ENCODE measurements at places on chromosomes 6 and 20.
A peak's percentile ranks its signal among the peaks of the same experiment; 100 is the strongest.

DNA sequence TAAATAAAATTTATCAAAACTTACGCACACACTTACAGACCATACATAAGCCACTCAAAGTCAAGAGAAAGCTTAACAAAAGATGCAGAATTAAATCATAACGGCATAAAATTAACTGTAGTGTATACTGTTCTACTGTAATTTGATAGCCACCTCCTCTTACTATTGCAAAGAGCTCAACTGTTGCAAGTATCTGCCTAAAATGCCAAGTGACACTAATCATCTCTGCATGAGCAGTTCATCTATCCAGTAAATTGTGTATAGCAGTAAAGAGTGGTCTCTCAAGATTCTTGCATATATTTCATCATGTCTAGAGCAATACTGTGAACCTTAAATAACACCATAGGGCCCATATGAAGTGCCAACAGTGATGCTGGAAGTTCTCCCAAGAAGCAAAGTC, 12.3 kb downstream of the OR2H2 start:
- DNase-seq, result no peak

- DNase-seq, result peak; percentile 90
Measured at GRCh38 chr6:114941078-114941477, 598.3 kb upstream of the HS3ST5 start.

- DNase-seq, result no peak
Measured at GRCh38 chr6:113599444-113599843, 257.7 kb upstream of the MARCKS start.

- DNase-seq, result no peak
Measured at GRCh38 chr6:5302220-5302946, 41.1 kb downstream of the FARS2 start.

GRCh38 chr20:59428006-59428405, 127.6 kb downstream of the EDN3 start:
- DNase-seq, result no peak

- DNase-seq, result no peak
Measured at GRCh38 chr6:32790306-32790705, 26.5 kb downstream of the HLA-DOB start.

GRCh38 chr6:39426073-39426456, 103.6 kb upstream of the KCNK16 start:
- DNase-seq, result no peak

GRCh38 chr6:132512342-132512637, 626 bp downstream of the STX7 start:
- DNase-seq, result no peak

DNA sequence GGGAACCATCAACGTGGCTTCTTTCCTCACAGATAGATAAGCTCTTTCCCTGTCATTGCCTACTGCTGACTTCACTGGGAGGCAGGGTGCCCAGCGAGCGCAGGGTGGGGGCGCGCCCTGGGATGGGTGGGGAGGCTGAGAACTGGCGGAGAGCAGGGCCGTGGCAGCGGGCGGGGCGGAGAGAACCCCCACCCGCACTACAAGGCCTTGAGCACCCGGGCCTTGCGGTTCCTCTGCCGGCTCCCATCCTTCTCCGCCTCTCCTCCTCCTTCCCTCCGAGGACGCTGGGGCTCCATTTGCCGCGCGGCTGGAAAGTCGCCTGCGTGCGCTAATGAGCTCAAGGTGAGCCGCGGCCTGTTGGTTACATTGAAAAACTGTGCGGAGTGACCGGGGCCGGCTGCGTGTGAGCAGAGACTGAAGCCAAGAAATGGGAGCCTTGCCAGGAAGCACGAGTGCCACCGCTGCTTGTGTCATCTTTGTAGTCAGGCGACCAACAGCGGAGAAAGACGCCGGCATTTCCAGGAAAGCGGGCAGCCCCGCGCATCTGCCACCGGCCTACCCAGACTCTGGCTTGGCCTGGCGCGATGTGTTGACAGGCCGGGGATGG, 963.5 kb upstream of the SLC35B3 start:
- DNase-seq, result no peak

DNA sequence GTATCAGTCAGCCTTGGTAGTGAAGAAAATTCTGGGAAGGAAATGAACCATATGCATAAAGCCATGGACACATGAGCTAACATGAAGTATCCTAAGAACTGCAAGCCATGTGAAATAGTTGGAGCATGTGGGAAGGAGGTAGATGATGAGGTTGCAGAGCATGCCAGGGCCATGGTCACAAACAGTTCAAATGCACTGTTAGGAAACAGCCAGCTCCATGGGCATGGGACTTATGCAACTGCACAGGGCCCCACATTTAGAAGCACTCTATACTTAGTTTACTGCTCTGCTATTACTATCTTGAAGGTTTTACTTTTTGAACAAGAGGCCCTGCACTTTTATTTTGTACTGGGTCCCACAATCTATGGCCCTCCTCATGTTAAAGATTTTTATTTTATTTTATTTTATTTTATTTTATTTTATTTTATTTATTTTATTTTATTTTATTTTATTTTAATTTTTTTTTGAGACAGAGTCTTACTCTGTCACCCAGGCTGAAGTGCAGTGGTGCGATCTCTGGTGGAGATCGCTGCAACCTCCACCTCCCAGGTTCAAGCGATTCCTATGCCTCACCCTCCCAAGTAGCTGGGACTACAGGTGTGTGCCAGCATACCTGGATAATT, 169.1 kb downstream of the IBTK start:
- DNase-seq, result no peak

GRCh38 chr6:43836507-43837240, 66.7 kb downstream of the VEGFA start:
- DNase-seq, result no peak

DNA sequence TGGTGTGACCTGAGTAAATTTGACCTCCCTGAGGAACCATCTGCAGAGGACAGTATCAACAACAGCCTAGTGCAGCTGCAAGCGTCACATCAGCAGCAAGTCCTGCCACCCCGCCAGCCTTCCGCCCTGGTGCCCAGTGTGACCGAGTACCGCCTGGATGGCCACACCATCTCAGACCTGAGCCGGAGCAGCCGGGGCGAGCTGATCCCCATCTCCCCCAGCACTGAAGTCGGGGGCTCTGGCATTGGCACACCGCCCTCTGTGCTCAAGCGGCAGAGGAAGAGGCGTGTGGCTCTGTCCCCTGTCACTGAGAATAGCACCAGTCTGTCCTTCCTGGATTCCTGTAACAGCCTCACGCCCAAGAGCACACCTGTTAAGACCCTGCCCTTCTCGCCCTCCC, 24.3 kb downstream of the GTSF1L start:
- no peak for DNase-seq

GRCh38 chr6:149492798-149493343, 8.1 kb upstream of the ZC3H12D start:
- DNase-seq, result no peak

- no peak for DNase-seq
Measured at GRCh38 chr20:48189181-48189580, 403.9 kb upstream of the SULF2 start.

- no peak for DNase-seq
Measured at GRCh38 chr20:2894221-2894620, 20.9 kb downstream of the PTPRA start.

GRCh38 chr20:62143957-62144825, 622 bp downstream of the SS18L1 start:
- DNase-seq, result no peak

DNA sequence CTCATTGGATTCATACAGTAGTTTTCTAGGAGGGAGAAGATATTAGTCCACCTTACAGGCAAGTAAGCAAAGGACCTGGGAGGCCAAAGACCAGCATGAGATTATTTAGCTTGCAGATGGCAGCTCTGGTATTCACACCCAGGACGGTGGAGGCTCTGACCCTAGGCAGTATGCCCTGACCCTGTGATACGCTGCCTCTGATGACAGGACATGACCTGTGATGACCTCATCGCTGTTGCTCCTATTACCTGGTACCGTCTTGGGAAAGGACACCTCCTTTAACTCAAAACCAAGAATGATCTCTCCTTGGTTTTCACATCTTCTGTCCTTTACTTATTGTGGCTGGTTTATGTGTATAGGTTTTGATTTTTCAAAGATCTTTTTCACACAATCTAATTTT, 298.6 kb downstream of the CLIC5 start:
- DNase-seq, result no peak

DNA sequence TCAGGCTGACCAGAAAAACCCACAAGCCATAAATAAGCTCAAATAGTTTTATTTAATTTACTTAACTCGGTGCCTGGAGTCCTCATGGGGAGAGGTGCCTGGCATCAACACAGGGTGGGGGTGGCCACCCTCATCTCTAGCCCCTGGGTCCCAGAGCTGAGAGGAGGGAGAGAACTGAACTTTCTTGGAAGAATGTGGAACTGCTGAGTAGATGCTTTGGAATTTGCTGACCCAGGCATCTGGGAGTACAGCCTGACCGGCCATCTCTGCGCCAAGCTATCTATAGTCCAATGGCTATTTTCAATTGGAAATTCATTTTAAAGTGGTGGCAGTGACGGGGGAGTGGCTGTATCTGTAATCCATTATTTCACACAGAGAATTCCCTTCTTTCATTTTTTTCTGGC, 104.8 kb downstream of the CDH26 start:
- no peak for DNase-seq

- no peak for DNase-seq
Measured at GRCh38 chr6:162973151-162973872, 245.5 kb downstream of the PACRG start.

- no peak for DNase-seq
Measured at GRCh38 chr20:49906101-49906604, 9.2 kb downstream of the SPATA2 start.

- no peak for DNase-seq
Measured at GRCh38 chr20:37983286-37983685, 50.0 kb downstream of the TTI1 start.

- DNase-seq, result no peak
Measured at GRCh38 chr6:160917572-160917971, 74.0 kb upstream of the MAP3K4 start.

DNA sequence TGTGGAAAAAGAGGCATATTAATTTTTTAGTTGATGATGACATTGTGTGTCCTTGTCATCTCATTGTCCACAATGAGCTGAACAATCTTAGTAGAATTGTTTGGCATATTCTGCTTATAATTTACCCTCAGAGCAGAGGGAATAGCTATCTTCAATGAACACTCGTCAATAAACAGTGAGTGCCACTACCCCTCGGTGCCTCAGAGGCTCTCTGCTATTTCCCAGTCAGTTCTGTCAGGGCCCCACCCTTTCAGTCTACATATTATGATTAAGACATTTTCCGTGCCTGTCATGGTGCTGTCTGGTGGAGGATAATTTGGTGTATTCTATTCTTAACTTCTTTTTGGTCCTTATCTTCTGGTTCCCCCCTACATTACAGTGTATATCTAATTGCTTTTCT, 31.2 kb downstream of the NUS1 start:
- no peak for DNase-seq

GRCh38 chr20:10537850-10538480, 102.9 kb downstream of the SLX4IP start:
- no peak for DNase-seq

- DNase-seq, result no peak
Measured at GRCh38 chr6:54980511-54981275, 134.1 kb downstream of the FAM83B start.

DNA sequence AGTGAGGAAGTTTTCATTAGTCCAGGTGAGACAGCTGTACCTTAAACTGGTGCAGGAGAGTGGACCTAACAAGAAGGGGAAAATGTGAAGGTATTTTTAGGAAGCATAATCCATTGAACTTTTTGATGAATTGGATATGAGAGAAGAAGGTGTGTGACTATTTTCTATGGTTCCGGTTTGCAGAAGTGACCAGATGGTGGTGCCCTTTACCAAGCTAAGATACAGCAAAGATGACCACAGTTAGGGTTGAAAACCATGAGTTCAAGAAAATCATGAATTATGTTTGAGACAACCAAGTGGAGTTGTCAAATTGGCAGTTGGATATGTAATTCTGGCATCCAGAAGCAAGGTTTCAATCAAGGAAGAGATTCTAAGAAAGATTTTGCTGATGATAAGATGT, 61.9 kb upstream of the NRSN1 start:
- DNase-seq, result peak; percentile 8

- no peak for DNase-seq
Measured at GRCh38 chr20:21229163-21229562, 74.0 kb upstream of the XRN2 start.

DNA sequence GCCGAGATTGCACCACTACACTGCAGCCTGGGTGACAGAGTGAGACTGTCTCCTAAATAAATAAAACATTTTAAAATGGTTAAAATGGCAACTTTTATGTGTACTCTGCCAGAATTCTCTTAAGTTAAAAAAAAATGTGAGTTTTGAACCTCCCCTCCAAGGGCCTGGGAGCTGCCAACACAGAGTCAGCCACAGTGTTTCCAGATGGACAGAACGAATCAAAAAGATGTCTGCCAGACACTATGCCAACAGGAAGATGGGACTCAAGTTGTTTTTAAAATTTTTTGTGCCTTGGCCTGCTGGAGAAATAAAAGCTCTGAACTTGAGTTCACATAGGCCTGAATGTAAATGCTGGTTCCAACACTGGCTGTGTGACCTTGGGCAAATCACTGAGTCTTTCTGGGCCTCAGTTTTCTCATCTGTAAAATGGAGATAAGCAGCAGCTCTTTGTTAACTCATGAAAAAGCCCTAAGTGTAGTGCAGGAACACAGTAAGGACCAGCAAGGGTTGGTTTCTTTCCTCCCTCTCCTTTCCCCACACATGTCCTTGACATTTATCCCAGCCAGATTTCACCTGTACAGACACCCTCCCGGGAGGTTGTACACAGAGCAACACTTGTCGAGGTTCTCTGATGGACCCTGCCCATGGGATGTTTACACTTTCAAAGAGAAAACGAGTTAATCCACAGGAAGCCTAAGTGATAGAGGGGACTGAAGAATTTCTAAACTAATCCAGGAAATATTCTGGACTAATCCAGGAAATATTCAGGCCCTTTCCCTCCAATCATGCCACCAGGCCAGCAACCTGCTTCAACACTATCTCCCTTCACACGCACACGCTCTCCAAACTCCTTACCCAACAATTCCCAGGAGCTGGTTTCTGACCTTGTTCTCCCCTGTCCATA, 35.0 kb downstream of the MRPL14 start:
- no peak for DNase-seq

DNA sequence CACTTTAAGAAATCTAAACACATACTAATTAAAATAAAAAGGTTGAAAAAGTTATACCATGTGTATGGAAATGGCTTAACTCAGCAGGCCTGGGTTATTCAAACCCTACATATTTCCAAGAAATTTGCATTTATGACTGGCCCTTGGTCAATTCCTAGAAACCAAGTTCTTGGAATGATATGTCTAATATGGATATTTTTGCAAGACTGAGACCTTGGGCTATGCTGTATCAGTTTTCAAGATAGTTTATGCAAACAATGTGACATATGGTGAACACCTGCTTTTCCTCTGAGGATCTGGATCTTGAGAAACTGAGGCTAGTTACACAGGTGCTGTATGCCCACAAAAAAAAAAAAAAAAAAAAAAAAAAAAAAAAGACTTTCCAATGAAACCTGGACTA, 536.9 kb upstream of the HS3ST5 start:
- DNase-seq, result no peak

DNA sequence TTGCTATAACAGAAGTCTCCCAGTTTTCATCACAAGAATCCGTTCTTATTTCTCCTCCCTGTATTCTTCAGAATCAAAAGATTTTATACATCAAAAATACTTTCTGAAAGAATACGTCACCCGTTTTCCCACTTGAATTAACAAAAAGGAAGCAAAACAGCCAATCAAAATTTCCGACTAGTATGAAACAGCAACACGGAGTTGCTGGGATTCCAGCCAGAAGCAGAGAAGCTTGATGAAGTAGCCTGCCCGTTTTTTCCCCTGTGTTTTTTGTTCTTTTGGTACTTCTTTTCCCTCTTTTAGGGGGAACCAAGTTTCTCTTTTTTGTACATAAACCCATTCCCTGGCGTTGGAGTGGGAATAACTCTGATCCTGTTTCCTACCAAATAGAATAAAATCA, 14.6 kb downstream of the TXLNB start:
- no peak for DNase-seq

GRCh38 chr20:19735446-19735845, 22.6 kb upstream of the RIN2 start:
- DNase-seq, result no peak
